ENCODE measurements at places on chromosomes 3 and 15. TPM values are rescaled to one million over a fixed set of nuclear protein-coding genes. Genes with fewer than 3 reads are reported as not detected.
A peak's percentile ranks its signal among the peaks of the same experiment; 100 is the strongest.

WDR93 gene
- total RNA-seq = not detected

LRRIQ4 gene
- not detected for total RNA-seq

DNA sequence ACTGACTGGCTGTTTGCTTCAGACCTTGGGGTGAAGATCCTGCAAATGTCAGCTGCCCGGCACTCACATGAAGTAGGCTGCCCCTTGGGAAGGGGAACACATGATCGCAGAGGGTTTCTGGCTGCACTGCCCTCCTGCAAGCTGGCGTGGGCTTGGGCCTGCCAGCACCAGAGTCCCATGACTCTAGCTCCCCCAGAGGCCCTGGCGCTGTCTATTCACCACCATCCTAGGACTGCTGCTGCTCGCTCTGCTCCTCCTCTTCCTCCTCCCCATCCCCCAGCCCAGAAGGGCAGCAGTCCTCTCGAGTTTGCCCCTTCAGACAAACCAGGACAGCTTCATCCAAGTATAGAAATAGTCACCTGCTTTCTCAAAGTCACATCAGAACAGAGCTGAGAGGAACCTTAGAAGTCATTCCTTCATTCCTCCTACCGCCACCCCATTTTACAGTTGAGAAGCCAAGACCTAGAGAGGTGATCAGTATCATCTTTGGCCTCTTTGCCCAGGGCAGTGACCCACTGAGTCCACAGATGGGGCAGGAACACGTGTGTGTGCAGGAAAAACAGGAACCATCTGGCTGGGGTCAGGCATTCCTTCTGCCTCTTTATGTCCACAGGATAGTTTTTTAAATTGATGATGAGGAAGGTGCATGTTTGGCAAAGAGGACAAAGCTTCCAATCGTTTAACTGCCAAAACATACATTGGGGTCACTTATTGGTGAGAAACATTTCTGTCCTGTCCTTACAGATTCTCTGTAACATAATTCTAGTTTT, 13.2 kb downstream of the DPH3 start:
- no peaks in the 10 kb centered on the region for H3K36me3 ChIP-seq
- no peaks in the 10 kb centered on the region for H3K27me3 ChIP-seq
- H3K4me1 ChIP-seq = peaks cover 30% of the 10 kb centered on the region
- no peak overlapping the region for H3K27ac ChIP-seq
- no peak overlapping the region for H3K4me3 ChIP-seq

- H3K4me3 ChIP-seq = no peak overlapping the region
- H3K27ac ChIP-seq = no peak overlapping the region
- no peaks in the 10 kb centered on the region for H3K4me1 ChIP-seq
Observed at GRCh38 chr15:66951531-66952320, 113.7 kb upstream of the SMAD3 start.

DNA sequence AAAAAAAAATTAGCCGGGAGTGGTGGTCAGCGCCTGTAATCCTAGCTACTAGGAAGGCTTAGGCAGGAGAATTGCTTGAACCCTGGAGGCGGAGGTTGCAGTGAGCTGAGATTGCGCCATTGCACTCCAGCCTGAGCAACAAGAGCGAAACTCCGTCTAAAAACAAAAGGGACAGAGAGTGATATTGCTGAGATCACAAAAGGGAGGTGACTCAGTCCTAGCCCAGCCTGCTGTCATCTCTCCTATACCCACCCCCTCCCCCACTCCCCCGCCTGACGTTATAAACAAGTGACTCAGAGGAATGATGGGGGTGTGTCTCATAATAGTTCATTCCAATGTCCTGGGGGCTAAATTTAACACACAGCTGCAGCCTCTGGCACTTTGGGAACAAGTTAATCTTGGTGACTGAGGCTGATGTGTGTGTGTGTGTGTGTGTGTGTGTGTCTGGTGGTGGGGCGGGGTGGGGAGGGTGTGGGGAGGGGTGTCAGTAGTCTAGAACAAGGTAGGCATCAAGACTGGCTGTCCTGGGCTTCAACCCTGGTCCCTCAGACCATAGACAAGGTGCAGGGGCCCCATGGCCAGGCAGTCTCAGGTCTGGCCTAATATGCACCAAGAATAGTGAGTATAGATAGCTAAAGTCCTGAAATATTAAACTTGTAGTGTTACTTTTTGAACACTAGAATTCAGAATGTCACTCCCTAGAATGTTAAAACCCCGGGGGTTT, 1.3 kb upstream of the KLHL40 start:
- H3K27me3 ChIP-seq = peaks cover 35% of the 10 kb centered on the region
- no peak overlapping the region for H3K27ac ChIP-seq
- H3K4me1 ChIP-seq = peaks cover 26% of the 10 kb centered on the region
- H3K36me3 ChIP-seq = no peaks in the 10 kb centered on the region

GRCh38 chr15:38324939-38325647, 72.5 kb downstream of the SPRED1 start:
- no peak overlapping the region for H3K27ac ChIP-seq
- H3K4me3 ChIP-seq = no peak overlapping the region
- DNase-seq = no peak
- peaks cover 26% of the 10 kb centered on the region for H3K36me3 ChIP-seq

DNA sequence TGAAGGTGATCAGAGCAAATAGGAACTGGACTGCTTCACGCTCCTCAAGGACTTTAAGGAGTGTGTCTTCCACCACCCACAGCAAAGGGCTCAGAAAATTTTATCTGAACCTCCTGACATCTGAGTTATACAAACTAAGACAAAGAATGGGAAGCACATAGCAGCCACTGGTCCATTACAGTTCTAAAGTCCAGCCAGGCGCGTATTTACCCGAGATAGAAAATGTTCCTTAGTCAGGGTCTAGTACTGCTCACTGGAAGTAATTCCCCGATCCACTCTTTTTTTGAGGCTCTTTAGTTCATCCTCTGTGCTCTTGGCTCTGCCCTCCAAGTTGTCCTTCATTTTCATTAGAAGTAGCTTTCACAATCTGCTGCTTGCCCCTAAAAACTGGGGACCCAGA, 88.5 kb upstream of the GOLGA8J start:
- H3K36me3 ChIP-seq = no peaks in the 10 kb centered on the region
- no peak for DNase-seq
- no peak overlapping the region for H3K4me3 ChIP-seq
- no peak overlapping the region for H3K27ac ChIP-seq

DNA sequence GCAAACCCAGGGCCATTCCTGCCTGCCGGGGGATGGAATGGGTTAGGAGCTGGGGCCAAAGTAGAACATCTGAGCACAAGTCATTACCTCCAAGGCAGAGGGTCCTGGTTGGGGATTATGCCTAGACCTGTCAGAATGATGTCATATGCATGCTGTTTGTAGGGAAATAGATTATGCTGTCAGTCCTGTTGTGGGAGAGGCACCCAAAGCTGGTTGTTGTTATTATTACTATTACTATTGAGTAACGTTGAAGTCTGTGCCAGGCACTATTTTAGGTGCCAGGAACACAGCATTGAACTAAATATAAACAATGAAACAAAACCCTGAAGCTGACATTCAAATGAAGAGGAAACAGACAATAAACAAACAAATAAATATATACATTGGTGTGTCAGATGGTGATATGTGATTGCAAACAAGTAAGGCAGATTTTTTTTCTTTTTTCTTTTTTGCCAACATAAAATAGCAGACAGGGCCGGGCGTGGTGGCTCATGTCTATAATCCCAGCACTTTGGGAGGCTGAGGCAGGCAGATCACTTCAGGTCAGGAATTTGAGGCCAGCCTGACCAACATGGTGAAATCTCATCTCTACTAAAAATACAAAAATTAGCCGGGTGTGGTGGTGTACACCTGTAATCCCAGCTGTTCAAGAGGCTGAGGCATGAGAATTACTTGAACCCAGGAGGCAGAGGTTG, 2.0 kb downstream of the P4HTM start:
- peak overlapping the region; percentile 95 for H3K27ac ChIP-seq
- H3K27me3 ChIP-seq = no peaks in the 10 kb centered on the region
- DNase-seq = no peak
- H3K4me1 ChIP-seq = peaks cover 36% of the 10 kb centered on the region
- peak overlapping the region; percentile 74 for H3K4me3 ChIP-seq

- peak overlapping the region; percentile 95 for H3K4me3 ChIP-seq
- no peak for DNase-seq
- H3K27me3 ChIP-seq = no peaks in the 10 kb centered on the region
- H3K4me1 ChIP-seq = peaks cover 70% of the 10 kb centered on the region
- H3K36me3 ChIP-seq = no peaks in the 10 kb centered on the region
Observed at GRCh38 chr3:100399341-100400071, 1.4 kb downstream of the TOMM70 start.

DNA sequence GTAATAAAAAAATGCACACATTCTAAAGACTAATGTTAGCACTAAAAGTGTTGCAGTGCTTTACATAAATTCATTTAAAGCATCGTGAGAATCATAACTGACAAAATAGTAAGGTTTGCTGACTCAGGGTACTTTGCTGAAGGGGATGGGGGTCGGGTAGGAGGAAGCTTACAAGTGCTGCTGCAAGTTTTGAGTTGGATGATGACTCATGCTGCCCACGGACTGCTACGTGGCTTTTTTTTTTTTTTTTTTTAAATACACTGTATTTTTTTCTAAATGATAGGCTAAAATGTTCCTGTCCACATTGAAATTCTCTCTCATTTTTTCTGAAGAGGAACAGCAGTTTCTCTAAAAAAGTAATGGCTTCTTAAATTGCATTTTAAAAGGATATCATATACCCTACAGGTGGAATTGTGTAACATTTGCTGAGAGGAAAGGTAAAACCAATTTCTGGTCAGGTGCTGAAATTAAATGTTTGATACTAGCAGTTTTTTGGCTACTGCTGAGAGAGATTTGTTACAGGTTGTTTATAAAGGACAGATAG, 2.2 kb downstream of the MAPK6 start:
- H3K36me3 ChIP-seq = no peaks in the 10 kb centered on the region
- H3K4me1 ChIP-seq = peaks cover 23% of the 10 kb centered on the region
- peak overlapping the region; percentile 94 for H3K27ac ChIP-seq
- H3K27me3 ChIP-seq = no peaks in the 10 kb centered on the region
- peak overlapping the region; percentile 62 for H3K4me3 ChIP-seq

DNA sequence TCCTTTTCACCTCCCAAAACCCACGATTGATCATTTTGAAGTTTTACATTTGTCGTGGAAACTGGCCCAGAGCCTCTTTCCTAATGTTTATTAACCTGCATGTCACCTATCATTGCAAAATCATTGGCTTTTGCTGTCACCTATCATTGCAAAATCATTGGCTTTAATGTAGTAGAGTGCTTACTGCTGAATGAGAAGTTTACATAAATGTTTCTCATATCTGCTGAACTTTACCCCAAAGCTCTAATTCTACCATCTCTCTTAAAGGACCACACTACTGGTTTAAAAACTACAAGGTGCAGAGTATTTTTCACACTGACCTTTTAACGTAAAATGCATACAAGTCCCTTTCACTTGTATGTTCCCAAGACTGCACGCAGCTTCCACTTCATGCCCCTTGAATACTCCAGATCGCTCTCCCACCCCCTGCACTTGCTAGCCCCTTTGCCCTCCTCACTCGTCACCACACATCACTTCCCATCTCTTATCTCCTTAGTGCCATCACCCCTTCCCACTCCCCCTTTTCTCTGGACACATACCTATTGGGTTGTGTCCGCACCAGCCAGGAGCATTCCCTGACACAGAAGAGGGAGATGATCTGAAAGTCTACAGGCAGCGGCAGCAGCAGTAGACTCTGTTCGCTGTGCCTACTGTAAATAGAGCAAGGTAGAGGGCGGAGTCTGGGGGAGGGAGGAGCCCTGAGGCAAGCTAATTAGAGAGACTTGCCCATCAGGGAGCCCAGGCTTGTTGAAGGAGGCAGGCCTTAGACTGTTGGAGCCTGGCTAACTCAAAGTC, 30.2 kb upstream of the ATOSA start:
- H3K4me3 ChIP-seq = peak overlapping the region; percentile 5
- H3K36me3 ChIP-seq = no peaks in the 10 kb centered on the region
- H3K27ac ChIP-seq = no peak overlapping the region
- no peaks in the 10 kb centered on the region for H3K27me3 ChIP-seq

Data from stomach (tissue), 19 donors.